ENCODE measurements at places on chromosomes 7 and 10.

DNA sequence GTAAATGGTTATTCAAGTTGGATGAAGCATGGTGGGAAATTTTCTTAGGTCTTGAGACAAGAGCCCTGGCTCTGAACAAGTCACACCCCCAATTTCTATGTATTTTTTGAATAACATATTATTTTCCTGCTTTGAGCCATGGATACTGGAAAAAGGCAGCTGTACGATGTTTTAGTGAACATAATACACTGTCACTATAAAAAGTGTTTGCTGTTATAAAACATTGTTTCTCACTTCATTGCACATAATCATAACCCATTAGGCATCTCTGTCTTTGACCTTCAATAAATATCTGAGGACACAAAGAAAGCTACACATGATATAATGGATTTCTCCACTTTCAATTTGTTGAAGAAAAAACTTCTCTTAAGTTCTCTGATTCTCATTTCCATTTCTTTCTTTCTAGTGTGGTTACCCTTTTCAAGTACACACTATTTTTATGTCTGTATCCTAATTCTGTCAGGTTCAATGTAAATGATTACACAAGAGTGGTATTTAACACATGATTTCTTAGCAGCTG is 283.9 kb upstream of the SP8 start:
- DNase-seq, result no peak

GRCh38 chr10:33723181-33723580 is 388.7 kb upstream of the NRP1 start:
- no peak for DNase-seq

GRCh38 chr7:5443678-5444077 is 20.0 kb upstream of the TNRC18 start:
- no peak for DNase-seq

DNA sequence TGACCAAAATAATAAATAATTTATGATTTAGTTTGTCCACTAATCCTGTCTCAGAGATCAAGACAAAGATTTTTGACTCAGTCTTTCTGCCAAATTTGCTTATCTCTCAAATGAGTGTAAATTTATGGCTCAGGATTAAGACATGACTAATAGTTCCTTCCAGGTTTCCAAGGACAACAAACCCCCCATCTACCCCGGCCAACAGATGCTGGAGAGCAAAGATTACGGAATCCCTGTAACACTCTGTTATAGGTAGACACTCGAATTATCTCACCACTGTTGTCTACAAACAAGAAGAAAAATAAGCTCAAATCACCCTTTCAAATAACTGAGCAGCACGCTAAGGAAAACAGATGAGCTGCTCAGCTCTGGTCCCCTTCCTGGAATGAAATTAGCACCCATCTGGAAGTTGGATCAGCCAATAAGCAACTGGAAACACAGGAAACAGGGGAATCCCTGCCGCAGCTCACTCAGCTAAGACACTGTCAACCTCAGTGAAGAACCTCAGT is 56.8 kb upstream of the SVIL start:
- no peak for DNase-seq

- DNase-seq, result no peak
Observed at GRCh38 chr7:46830-47140, 145.6 kb upstream of the FAM20C start.

- DNase-seq, result no peak
Observed at GRCh38 chr10:33938001-33938400, 603.5 kb upstream of the NRP1 start.

DNA sequence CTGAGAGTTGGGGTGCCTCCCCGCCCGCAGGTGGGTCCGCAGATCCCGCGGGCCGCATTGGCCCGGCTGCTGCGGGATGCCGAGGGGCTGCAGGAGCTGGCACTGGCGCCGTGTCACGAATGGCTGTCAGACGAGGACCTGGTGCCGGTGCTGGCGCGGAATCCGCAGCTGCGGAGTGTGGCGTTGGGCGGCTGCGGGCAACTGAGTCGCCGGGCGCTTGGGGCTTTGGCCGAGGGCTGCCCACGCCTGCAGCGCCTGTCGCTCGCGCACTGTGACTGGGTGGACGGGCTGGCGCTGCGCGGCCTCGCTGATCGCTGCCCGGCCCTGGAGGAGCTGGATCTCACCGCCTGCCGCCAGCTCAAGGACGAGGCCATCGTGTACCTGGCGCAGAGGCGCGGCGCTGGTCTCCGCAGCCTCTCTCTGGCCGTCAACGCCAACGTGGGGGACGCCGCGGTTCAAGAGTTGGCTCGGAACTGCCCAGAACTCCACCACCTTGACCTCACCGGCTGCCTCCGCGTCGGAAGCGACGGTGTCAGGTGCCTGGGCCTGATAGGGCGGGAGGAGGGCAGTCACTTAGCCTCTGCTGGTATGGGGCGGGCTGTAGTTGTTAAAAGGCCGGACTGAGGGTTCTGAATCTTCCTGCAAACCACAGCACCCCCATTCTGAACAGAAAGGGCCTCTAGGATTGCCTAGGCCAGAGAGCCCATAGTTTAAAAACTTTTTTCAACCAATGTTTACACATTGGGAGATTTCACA is 1.3 kb downstream of the FBXL15 start:
- no peak for DNase-seq

DNA sequence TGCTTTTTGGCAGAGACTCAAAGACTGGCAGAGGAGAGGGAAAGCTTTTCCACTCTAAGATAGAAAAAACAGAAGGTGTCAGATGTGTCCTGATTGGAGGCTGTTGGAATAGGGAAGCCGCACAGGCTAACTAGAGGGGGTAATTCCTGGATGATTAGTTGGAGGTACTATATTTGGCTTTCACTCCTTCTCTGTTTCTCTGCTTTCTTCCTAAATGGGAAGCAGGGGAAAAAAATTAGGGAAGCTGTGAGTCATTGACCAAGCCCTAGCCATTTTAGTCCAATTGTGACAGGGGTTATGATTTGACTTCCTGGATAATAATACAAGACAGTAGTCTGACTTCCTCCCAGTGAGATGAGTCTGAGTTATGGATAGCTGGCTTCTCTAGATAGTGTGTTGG is 475.2 kb upstream of the CELF2 start:
- DNase-seq, result no peak

- no peak for DNase-seq
Observed at GRCh38 chr7:157297185-157297584, 39.6 kb upstream of the DNAJB6 start.

DNA sequence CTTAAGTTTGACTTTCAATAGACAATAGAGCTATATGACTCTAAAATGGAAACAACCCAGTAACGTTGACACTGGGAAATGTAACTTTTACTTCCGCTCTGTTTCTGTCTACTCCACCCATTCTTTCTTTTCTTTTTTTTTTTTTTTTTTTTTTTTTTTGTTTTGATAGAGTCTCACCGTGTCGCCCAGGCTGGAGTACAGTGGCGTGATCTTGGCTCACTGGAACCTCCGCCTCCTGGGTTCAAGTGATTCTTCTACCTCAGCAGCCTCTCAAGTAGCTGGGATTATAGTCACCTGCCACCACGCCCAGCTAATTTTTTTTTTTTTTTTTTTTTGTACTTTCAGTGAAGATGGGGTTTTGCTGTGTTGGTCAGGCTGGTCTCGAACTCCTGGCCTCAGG is 13.9 kb downstream of the PRSS2 start:
- no peak for DNase-seq

DNA sequence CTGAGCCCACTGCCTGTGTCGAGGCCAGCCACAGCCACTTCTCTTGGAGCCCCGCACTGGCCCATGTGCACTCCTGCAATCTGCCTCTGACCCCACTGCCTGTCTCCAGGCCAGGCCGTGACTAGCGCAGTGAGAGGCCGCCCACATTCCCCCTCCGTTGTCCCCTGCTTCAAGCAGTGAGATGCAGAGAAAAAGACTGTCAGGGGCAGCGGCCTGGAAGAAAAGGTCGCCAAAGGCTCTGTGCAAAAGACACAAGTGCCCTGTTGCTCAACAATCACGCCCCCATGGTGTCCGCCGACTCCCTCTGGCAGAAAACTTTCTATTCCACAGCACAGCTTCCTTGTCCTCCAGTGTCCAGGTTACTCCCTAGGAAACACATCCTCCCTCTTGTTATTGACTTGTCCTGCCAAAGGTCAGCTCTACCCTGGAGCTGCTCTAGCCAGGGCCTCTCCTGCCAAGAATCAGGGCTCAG is 9.9 kb downstream of the FAM131B start:
- no peak for DNase-seq

DNA sequence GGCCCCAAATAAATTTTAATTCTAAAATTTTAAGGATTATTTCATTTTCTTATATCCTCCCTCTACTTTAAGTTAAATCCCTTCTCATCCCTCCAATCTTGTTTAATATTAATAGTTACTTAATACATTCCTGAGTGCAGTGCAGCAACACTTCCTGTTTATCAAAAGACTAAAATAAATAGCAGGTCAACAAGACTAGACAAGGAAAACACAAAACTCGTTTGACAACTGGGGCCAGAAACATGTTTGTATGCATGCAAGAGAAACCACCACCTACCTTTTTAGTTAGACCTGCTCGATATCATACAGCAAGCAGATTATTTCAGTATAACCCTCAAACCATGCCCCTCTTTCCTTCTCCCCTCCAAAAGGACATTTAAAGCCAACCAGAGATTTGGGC is 95.8 kb downstream of the PARD3 start:
- DNase-seq, result no peak

DNA sequence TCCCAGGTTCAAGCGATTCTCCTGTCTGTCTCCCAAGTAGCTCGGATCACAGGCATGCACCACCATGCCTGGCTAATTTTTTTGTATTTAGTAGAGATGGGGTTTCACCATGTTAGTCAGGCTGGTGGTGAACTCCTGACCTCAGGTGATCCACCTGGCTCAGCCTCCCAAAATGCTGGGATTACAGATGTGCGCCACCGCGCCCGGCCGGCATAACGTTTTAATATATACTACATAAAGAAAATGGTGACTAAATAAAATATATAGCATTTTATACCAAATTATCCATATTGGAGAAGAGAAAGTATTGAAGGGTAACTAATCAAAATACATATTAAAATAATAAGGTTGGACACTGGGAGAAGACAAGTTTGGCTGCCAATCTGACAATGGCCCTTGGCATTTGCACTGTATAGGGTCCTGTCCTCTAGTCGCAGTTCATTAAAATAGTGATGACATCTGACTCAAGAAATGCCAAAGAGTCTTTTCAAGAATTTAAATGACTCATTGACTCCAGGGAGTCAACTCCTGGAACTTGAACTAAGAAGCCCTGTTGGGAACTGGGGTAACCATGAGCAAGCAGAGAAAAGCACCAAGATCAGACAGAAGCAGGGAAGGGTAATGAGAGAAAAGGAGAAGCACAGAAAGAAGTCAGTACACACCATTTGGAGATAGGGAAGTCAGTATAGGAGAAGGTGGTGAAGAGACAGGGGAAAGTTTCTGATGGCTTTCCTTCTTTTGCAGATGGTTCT is 91.1 kb downstream of the CH25H start:
- DNase-seq, result no peak

DNA sequence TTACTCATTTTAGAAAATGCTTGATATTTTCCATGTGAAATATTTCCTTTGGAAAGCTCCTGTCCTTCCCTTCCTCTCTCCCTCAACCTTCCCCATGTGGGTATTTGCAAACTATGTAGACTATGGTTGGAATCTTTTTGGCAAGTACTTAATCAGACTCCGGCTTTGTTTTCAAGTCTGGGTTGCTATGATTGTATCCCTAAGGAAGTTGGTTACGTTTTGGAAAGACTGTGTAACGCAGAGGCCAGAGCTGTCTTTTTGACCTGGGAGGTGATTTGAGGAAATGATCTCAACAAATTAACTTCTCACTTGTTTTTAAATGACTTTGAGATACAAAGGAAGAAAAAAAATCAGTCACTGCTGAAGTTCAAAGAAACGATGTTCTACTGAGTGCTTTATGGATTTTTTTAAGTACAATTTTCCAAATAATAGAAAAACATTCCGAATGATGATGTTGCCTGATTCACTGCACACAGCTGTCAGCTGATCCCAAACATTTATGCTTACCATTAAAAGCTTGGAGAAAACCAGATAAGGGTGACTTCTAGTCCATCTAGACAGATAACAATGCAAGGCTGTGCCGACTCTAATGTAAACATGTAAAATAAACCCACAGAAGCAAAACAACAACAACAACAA is 145.5 kb upstream of the CELF2 start:
- no peak for DNase-seq

DNA sequence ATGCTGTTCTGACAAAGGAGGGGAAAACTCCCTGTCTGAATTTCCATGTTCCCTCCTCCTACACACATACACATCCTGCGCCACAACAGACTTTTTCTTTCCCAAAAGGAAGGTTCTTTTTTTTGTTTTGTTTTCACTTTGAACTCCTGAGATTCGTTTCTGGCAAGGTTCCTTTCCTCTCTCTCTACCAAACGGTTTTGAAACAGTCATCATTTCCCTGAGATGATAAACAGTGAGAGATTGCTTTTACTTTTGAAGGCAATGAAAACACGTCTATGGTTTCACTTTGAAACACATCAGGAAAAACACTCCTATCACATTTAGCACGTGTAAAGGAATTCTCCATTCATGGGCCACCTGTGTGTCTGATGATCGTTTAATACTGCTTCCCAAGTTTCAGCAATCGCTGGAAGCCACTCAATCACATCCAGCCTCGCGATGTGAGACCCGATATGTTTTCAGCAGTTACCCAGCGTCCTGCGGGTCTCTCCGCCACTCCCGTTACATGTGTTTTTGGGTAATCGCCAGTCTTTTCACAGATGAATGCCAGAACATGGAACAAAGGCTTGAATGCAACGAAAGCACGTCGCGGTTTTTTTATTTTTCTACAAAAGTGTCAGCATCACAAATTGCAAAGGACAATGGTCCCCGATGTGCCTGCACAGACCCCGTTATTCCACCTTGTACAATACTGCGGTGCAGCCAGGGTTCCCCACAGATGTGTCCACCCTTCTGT is 62.8 kb upstream of the CUX1 start:
- DNase-seq, result no peak

DNA sequence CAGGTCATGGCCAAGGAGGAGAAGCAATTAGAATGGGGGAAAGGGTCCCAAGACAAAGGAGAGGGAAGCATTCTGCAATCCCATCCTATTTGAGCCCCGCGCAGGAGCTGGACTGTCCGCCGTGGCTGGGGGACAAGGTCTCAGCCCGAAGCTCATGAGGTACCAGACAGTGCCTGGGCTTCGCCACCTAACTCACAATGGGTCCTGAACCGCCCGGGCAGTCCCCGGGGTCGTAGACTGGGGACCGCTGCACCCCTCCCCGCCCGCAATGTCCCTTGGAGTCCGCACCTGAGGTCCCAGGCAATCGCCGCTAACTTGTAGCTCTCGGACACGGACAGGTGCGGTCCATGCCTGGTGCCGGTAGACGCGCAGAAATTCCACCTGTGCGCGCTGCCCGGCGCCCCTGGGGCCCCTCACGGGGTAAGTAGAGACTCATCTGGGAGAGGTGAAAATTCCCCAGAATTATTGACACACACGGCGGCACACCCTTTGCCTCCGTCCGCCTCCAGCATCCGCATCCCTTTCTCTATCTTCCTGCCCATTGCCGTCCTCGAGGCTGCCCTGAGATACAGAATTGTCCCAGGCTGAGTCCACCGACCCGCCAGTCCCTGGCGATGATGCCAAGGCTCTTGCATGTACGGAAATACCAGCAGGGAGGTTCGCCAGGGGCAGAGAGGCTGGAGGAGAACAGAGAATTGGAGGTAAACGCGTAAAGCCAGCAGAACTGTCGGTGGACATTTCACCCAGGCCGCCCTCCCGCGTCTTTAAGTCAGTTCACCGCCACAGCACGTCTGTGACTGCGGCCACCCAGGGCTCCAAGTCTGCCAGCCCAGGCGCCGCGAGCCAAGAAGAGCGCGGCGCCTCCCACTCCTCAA is 1.8 kb downstream of the CHRM2 start:
- no peak for DNase-seq

- DNase-seq, result no peak
Observed at GRCh38 chr10:72010234-72010973, 46.2 kb downstream of the CHST3 start.

- no peak for DNase-seq
Observed at GRCh38 chr10:6005856-6006395, 28.6 kb upstream of the IL15RA start.
